ENCODE measurements at places on chromosomes 13 and 19.
A peak's percentile ranks its signal among the peaks of the same experiment; 100 is the strongest.

DNA sequence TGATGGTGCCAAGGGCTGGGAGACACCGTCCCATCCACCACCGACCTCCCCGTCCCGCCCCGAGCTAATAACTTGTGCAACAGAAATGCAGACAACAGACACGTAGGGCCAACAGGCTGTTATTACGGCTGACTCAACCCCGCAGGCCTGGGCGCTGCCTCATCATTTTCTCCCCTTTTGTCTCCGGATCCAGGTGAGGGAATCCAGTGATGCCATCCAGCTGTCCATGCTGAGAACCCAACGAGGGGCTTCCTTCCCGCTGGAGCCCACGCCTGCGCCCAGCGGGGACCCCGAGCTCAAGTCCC lies 6.4 kb upstream of the DIRAS1 start:
- no peak for DNase-seq

DNA sequence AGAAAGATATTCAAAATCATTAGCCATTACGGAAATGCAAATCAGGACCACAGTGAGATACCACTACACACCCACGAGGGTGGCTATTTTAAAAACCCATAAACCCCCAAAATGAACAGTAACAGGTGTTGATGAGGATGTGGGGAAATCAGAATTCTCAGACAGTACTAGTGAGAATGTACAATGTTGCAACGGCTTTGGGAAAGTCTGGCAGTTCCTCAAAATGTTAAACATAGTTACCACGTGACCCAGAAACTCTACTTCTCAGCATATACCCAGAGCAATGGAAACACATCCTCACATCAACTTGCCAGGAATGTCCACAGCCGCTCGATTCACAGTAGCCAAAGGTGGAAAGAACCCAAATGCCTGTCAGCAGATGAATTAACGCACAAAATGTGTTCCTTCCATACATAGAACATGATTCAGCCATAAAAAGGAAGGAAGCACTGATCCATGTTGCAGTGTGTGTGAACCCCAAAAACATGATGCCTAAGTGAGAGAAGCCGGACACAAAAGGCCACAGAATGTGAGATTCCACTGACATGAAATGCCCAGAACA lies 7.0 kb downstream of the PLVAP start:
- DNase-seq = no peak

- DNase-seq = no peak
Observed at GRCh38 chr13:21297447-21297846, 121.0 kb downstream of the MRPL57 start.

DNA sequence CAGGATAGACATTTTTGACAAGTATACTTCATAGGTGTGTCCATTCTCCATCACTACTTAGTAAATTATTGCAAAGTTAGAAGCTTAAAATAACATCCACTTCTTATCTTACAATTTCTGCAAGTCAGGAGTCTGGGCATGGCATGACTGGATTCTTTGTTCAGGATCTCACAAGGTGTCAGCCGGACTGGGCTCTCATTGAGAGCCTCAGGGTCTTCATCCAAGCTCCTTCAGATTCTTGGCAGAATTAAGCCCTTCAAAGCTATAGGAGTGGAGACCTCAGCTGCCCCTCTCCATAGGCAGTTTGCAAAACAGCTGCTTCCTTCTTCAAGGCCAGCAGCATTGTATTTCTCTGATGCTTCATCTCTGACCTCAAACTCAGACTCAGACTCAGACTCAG lies 9.1 kb upstream of the SIN3B start:
- no peak for DNase-seq

GRCh38 chr19:49853852-49854377 lies 3.0 kb downstream of the PTOV1 start:
- DNase-seq = no peak

GRCh38 chr13:75550159-75550567 lies 572 bp downstream of the UCHL3 start:
- no peak for DNase-seq

DNA sequence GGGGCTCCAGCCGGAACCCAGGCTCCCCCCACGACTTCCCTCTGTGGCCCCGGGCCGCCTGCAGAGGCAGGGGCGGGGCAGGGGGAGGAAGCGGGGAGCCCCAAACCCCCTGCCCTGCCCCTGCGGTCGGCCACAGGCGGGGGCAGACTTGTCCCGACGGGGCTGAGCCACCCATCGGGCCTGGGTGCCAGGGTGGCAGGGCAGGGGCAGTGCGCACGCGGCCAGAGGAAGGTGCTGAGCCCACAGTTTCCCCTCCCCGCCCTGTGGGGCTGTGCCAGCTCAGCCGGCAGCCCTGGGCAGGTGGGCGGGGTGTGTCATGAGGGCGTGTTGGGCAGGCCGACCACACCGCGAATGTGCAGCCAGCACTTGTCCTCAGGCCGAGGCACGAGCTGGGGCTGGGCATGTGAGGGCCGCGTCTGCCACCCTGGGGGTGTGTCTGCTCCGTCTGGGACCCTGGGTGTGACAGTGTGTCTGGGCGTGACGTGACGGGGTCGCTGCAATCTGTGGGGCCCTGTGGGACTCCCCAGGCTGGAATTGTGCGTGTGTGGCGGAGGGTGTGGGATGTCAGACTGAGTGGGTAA lies 17.7 kb downstream of the CCDC97 start:
- DNase-seq = peak; percentile 66

GRCh38 chr19:29365836-29366417 lies 153.0 kb upstream of the UQCRFS1 start:
- DNase-seq = no peak

DNA sequence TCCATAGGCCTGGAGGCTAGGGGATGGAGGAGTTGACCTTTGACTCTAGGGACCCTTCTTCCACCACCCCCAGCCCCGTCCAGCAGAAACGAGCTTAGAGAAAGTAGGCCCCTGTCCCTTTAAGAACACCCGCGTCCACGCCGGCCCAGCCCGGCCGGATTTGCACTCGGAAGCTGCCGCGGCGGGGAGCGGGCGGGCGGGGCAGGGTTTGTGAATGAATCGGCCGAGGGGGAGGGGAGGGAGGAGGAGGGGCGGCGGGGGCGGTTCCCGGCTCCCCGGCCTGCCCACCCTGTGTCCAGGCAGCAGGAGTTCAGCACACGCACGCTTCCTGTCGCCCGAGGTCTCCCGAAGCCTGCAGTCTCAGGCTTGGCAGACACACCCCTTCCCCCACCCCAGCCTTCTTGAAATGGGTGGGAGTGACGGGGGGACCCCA lies 1.5 kb downstream of the UNC13A start:
- DNase-seq = no peak

DNA sequence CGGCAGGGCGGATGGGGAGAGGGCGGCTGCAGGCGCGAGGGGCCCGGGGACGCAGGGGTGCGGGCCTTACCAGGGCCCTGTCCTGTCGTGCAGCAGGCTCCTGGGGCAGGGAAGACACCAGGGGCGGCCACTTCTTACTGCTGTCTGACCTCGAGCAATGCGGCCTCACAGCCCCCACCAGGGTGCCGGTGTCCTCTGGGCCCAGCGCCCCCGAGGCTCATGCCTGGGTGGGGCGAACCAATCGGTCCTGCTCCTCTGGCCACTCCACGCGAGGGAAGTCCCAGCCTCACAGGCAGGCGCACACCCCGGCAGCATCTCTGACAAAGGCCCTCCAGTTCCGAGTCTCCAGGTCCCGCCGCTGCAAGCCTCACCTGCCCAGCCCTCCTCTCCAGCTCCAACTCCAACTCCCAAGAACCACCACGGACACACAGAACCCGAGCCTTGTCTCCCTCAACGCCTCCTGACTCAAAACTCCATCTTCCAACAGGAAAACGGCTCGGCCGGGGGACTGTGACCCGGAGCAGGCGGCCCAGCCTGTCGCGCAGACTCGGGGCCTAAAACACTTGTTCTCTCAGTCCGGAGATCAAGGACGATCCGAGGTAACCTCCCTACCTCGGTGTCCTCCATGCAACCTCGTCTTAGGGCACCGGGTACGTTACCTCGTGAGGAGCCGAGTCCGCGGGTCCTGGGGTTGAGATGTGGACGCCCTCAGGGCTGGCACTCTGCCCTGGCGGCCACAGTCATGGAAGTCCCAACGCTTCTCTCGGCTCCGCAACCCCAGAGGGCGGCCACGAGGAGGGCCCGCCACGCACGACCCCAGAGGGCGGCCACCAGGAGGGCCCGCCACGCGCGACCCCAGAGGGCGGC lies 6.5 kb downstream of the FGF22 start:
- DNase-seq = no peak

- peak; percentile 3 for DNase-seq
Observed at GRCh38 chr19:38095411-38096308, 128.4 kb downstream of the DPF1 start.

DNA sequence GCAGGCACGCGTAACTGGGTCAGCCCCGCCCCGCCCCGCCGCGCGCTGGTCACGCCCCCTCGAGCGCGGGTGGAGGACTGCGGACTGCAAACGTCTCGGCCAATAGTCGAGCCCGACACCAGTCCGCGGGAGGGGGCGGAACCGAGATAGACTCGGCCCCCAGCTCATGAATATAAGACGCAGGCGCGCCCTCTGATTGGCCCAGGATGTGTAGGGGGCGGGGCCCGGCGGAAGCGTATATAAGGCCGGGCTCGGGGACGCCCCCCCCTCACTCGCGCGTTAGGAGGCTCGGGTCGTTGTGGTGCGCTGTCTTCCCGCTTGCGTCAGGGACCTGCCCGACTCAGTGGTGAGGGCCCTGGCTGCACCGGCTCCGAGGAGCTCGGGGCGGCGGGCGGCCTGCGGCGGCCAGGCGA lies at the start of gene CIRBP:
TSS of gene CIRBP (plus strand) at position 268 of the 413 bp plus-strand sequence. CDS start 1,602 bp downstream, outside the sequence.
- DNase-seq = peak; percentile 99

DNA sequence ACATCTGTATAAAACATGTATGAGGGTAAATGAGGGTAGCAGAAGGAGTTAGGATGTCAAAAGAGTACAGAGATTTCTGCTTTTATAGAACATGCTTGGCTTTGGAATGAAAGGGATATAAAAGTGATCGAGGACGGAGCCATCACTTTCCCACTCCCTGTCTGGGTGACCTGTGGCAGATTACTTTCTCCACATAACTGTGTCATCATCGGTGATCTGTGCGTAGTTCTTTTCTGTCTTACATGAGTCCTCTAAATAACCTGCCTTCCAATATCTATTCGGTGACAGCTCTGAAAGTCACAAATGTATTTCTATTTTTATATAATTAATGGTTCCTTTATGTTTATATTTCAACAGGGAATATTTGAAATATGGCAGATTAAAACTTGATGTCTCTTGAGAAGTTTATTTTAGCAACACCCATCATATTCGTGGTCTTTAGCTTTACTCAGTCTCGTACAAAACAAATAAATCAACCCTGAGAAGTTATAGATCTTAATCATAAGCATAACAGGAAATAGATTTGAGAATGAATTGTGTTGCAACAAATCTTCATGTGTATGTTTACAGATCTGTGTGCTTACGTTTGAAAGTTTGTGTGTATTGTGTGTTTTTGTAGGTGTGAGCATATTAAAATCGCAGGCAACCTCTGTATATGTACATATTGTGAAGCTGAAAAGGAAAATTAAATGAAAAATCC lies 1094.3 kb downstream of the EFNB2 start:
- DNase-seq = no peak

- no peak for DNase-seq
Observed at GRCh38 chr13:104140552-104140951, 1074.3 kb upstream of the SLC10A2 start.

DNA sequence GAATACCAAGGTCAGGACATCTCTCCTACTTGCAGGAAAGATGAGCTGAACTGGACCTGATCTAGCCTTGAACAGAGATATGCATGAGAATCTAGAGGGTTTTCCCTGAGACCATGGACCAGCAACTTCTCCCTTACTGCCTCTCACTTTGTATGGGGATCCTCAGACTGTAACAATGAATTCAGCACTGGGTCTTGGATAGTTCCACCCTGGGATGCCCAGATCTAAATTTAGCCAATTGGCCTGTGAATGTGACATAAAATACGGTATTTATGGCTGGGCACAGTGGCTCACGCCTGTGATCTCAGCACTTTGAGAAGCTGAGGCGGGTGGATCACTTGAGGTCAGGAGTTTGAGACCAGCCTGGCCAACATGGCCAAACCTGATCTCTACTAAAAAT lies 15.3 kb upstream of the LILRA2 start:
- no peak for DNase-seq

DNA sequence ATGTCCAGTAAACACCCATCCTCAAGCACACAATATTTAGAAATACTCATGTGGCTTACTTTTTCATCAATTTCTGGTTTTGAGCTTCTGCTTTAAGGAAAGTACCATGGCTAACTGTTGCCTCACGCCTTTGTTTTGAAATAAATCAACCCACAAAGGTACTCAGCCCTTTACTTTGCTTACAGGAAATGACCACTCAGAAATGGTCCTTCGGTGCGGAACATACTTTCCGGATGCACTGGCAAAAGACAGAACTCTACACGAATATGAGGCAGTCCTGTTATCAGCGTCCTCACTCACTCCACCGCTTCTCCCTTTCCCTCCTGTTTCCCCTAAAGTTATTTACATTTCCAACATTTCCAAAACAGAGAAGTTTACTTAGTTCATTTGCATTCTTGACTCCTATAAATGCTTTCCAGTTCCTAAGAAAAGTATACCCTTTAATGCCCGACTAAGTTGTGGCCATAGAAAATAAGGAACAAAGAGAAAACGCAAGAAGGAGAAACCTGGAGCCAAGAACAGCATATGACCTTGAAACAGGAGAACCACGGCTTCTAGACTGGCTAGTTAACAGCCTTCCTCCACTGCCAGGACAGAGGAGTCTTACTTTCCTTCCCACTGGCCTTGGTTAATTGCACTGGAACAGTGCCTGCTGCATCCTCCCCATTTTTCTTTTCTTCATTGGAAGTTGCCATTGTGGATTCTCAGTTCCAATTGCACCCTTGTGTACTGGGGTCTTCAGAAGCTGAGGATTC lies 10.6 kb downstream of the FPR2 start:
- no peak for DNase-seq

DNA sequence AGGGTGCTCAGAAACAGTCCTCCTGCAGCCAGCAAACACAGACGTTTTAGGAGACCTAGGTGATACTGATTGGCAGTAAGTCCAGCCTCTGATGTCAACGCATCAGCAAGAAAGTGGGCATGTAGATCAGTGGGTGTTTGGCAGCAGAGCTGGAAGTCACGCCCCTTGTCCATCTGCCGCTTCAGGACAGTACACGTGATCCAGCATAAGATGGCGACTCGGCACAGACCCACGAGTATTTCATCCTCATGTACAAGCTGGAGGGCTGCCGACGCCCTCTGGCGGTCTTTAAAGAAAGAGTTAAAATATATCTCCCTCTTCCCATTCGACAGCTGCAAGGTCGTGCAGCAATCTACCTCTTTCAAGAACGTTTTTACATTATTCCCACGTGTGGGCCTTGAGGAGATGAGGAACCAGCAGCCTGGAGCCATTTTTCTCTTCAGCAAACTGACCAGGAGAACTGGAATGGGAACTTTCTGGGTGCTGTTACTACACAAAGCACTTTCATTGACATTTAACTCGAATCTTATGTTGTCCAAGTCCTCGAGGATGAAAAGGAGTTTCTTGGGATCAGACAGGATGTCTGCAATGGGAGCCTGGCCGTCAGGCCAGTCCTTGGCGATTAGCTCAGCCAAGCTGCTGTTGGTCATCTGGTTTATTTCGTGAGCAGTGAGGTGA lies 22.3 kb downstream of the NLRP11 start:
- DNase-seq = no peak

Data from stimulated activated CD8-positive, alpha-beta memory T cell treated with anti-CD3 and anti-CD28 coated beads, Interleukin-4, amount 100 ng/mL, for 4 hours (primary cell).